PC-3 (cell line): ENCODE measurements at places on chromosomes 3 and 15. TPM values are rescaled to one million over a fixed set of nuclear protein-coding genes. Genes with fewer than 3 reads are reported as not detected.

Gene SLC9C1
- total RNA-seq: not detected in 2 replicates

GRCh38 chr3:135034291-135034768 lies 239.3 kb downstream of the EPHB1 start:
- DNase-seq: no peak

GRCh38 chr15:58549013-58549784 lies 117.4 kb downstream of the LIPC start:
- DNase-seq: no peak

GRCh38 chr3:170555329-170555728 lies 30.5 kb downstream of the SLC7A14 start:
- peak; percentile 29 for DNase-seq

DNA sequence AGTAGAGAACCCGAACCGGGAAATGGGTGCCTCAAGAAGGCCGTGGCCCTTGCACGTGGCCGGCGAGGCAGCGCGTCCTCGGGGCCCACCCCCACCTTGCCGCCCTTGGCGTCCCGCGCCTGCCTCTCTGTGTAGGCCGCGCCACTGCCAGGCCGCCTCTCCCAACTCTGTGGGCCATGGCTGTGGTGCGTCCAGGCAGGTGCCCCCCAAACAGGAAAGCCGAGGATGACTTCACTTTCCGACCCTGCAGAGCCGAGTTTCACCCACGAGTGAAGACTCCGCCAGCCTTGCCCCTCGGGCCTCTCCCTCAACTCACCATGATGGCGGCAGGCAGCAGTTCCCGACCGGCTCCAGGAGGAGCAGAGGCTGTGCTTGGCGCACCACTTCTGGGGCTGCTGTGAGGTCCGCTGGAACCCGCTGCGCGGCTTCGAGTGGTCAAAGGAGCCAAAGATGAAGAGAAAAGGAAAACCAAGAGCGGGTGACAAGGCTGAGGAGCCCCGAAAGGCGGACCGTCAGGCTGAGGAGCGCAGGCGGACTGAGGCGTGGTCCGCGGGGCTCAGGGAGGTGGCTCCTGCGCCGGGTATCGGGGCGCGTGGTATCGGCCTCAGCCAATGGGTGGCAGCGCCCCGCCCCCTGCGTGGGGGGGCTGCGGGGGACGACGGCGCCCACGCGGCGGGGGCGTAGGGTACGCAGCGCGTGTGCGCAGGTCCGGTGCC lies at the start of gene DAZL:
DAZL (minus strand) TSS at position 537 of the 716 bp plus-strand sequence; CDS start at position 319, 218 bp downstream.
- DNase-seq: no peak

DNA sequence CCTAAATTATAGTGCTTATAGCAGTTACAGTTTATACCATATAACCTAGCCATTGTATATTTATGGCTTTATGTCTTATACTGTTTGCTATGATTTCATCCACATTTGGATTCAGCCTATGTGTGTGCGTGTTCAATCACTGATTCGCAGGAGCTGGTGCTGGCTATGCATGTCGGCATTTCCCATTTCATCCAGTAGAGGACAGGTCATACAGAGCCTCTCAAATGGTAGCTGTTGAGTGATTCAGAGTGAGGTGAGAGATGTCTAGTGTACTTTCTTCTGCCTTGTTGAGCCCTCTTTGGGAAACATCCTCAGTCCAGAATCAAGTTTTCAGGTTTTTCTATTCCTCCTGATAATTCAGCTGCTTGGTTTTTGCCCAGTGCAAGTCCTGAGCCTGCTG lies 76.1 kb downstream of the FRMD4B start:
- DNase-seq: peak; percentile 56

- DNase-seq: no peak
Measured at GRCh38 chr3:58074997-58075396, 66.8 kb downstream of the FLNB start.

GRCh38 chr3:148269816-148270215 lies 427.9 kb upstream of the AGTR1 start:
- DNase-seq: peak; percentile 2
